ENCODE measurements at places on chromosomes 6 and 20.

- no peak for DNase-seq
Measured at GRCh38 chr6:15430931-15431405, 185.1 kb downstream of the JARID2 start.

DNA sequence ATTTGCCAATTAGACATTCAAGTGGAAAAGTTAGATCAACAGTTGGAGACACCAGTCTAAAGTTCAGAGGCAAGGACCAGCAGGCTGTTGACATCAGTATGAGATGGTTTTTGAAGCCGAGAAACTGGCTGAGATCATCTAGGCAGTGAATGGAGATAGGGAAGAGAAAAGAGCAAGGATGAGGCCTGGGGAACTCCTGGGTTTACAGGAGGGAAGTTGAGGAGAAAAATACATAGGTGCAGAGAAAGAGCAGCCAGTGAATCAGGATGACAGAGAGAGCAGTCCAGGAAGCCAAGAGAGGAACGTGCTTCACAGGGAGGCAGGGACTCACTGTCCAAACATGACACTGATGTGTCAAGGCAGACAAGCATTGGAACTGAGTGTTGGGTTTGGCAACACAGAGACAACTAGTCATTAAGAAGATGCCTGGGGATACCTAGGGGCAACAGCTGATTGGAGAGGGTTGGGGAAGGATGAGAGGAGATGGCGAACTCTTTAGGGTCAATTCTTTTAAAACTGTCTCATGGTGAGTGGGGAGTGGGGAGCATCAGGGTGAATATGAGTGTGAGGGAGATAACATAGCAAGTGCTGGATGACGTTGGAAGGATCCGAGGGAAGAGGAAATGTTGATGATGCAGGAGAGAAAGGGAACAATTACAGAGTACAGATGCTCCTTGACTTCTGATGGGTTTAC, 13.2 kb upstream of the SALL4 start:
- no peak for DNase-seq

GRCh38 chr20:63612276-63612931, 14.5 kb downstream of the GMEB2 start:
- no peak for DNase-seq

DNA sequence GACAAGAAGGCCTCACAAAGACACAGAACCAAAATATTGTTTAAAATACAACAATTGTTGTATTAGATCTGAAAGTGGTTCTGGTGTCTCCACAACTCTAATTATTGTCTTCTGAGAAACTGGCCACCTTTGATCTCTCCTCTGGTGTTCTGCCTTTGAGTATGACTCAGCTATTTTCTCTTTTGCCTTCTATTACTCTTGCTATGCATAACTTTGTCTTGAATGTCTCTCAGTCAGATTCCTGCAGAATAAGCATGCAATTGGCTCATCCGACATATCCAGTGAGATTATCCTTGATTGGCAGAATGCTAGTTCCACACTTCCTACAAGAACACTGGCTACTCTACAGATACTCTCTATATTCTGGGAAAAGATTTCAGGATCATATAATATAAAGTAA, 14.3 kb upstream of the EPM2A start:
- no peak for DNase-seq

DNA sequence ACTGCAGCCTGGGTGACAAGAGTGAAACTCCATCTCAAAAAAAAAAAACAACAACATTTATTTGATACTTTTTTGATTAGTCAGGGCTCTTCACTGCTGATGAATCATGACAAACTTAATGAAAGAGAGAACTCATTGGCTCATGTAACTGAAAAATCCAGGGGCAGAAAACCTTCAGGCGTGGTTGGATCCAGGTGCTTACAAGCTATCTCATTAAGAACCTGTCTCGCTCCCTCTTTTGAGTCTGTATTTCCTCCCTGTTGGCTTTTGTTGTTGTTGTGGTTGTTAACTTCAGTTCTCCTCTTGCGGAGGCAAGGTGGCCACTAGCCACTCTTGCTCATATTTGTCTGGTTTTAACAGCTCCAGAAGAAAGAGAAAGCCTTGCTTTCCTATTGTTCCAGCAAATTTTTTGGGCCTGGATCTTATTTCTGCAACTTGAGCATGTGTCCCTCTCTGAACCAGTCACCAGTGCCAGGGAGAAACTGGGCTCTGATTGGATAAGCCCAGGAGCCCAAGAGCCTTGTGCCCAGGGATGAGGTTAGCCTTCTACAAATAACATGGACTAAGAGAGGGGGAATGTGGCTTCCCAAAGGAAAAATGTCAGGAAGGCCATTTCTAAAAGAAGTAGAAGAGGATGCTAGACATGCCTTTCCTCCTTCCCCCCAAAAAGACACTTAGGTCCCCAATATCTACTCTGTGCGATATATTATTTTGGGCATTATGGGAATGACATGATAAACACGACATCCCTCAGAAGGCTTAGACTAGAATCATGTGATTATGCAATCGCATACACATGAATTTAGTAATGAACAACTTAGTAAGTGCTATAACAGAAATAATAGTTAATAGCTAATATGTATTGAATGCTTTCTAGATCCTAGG, 64.5 kb downstream of the PHACTR2 start:
- DNase-seq: no peak
